ENCODE measurements at places on chromosomes 16 and 17.

DNA sequence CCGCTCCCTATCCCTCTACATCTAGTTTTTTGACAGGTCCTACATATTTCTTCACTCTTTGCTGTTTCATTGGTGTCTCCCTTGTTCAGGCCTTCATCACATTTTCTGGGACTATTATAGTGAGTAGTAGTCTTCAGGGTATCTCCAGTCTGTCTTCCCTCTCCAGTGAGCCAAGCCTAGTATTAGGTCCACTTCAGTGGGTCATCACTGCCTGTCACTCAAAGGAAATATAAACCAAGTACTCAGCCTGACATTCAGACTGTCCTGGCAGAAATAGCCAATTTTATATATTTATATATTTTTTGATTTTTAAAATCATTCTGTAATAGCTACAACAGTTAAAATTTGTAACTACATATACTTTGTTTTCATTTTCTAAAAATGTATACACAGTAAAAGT lies 137.8 kb downstream of the CYB561 start:
- no peak for DNase-seq

DNA sequence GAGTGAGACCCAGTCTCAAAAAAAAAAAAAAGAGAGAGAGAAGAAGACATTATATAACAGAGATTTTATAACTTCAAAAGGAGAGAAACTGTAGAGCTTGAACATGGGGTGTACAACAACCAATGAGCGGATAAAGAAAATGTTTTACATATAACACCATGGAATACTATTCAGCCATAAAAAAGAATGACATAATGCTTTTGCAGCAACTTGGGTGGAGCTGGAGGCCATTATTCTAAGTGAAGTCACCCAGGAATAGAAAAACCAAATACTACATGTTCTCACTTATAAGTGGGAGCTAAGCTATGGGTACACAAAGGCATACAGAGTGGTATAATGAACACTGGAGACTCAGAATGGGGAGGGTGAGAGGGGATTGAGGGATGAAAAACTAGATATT lies 61.1 kb downstream of the CHD9NB start:
- DNase-seq, result no peak

GRCh38 chr16:23528644-23529310 lies 18.5 kb upstream of the GGA2 start:
- DNase-seq, result no peak

- DNase-seq, result no peak
Measured at GRCh38 chr17:34615326-34615725, 35.9 kb downstream of the TMEM132E start.

GRCh38 chr16:72847187-72848027 lies 200.5 kb downstream of the ZFHX3 start:
- DNase-seq, result no peak

DNA sequence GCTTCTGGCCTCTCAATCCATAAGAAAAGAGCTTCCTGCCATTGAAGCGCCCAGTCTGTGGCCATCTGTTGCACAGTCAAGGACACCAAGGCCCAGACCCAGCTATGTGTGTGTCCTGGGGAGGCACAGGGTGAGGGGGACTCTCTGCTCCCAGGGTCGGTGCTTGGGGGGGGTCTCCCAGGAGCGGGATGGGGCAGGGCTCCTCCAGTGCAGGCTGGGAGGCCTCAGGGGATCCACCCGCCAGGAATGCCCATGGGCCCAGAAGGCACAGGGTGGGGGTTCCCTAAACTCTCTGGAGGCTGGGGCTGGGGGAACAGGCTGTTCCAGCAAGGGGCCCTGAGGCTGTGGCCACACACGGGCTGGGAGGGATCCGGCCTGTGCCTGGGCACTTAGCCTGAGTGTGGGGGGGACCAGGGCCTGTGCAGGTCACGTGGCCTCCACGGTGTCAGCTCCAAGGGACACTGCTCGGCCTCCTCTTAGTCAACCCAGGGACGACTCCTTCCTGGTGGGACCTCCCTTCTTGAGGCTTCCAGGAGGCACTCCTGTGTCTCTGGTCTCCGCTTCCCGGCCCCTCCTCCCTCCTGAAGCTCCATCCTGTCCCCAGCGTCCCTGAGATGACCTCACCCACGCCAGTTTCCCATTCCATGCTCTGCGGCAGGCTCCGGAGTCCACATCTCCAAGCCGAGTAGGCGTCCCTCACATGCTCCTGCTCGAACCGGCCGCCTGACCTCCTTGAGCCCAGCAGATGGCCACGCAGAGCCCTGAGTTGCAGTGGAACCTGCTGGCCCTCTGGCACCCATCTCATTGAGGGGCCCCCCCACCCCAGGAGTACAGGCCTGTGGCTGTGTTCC lies 23.1 kb upstream of the BAHCC1 start:
- no peak for DNase-seq

DNA sequence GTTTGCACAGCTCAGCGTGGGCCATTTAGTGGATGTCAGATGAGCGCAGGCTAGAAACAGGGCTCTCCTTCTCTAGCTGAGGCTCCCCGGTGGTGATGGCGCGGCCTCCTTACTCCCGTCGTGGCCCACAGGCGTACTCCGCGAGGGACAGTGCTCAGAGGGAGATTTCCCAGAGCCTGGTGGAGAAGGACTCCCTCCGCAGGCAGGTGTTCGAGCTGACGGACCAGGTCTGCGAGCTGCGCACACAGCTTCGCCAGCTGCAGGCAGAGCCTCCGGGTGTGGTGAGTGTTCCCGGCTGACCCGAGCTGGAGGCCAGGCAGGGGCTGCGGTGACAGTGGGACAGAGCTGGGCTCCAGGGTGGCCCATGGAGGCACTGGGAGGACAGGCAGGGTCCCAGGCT lies 21.4 kb downstream of the CARD14 start:
- DNase-seq, result no peak

DNA sequence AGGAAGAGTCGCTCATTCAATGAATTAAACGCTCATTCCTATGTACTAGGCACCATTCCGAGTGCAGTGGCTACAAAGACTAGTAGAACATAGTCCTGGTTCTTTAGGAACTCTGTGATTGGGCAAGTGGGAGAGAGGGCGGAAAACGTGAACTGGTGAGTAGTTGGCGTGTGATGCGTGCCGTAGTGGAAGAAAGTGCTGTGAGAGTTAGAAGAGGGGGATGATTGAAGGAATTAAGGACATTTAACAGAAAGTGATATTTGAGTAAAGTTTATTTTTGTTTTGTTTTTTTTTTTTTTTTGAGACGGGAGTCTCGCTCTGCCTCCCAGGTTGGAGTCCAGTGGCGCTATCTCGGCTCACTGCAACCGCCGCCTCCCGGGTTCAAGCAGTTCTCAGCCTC lies 7.9 kb upstream of the SLFN14 start:
- DNase-seq, result no peak

DNA sequence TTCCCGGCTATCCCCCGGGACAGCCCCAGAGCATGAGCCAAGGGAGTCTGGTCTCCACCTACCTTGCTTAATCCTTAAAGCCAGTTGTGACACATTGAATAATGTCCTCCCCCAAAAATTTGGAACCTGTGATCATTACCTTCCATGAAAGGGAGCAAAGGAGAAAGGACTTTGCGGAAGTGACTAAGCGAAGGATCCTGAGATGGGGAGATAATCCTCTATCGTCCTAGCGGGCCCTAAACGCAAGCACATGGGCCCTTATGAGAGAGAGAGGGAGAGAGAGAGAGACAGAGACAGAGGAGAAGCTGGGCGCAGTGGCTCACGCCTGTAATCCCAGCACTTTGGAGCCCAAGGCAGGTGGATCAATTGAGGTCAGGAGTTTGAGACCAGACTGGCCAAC lies 9.5 kb downstream of the SPPL2C start:
- no peak for DNase-seq

- peak; percentile 76 for DNase-seq
Measured at GRCh38 chr16:85611444-85612190, 1.5 kb upstream of the GSE1 start.

- no peak for DNase-seq
Measured at GRCh38 chr16:9381905-9382304, 290.5 kb downstream of the HAPSTR1 start.

DNA sequence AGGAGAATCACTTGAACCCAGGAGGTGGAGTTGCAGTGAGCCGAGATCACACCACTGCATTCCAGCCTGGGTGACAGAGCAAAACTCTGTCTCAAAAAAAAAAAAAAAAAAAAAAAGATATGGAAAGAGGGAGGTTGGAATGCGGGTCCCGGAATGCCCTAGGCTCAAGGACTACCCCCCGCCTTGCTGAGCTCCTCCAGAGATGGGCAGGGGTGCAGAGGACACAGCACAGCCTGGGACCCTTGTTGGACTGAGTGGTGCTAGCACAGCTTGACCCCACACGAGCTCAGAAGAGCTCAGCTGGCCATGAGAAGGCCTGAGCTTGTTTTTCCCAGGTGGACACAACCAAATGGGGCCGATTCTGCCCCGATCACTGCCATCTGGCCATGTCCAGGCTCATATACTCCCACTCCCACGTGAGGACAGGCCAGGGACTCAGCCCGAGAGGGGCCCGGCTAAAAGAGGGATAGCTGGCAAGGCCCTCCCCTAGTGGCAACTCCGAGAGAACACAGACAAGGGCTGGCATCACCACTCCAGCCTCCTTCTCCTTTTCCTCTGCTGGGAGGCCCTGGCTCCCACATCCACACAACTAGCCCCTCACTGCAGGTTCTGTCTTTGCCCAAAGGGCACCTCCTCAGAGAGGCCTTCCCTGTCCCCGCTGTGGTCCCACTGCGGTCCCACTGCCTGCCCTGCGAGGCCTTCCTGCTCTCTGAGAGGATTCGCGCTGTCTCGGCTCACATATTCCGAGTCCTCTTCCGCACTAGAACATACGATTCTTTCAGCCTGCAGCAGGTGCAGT lies 11.0 kb downstream of the SGCA start:
- DNase-seq, result no peak

GRCh38 chr16:8251727-8252126 lies 338.6 kb downstream of the TMEM114 start:
- DNase-seq, result no peak

All from uterus (tissue), 4 donors.